ENCODE measurements at places on chromosomes 5 and 9. TPM values are rescaled to one million over a fixed set of nuclear protein-coding genes. Genes with fewer than 3 reads are reported as not detected.

TAF11L5 gene
- total RNA-seq: not detected

PRR16 gene
- not detected for total RNA-seq

DNA sequence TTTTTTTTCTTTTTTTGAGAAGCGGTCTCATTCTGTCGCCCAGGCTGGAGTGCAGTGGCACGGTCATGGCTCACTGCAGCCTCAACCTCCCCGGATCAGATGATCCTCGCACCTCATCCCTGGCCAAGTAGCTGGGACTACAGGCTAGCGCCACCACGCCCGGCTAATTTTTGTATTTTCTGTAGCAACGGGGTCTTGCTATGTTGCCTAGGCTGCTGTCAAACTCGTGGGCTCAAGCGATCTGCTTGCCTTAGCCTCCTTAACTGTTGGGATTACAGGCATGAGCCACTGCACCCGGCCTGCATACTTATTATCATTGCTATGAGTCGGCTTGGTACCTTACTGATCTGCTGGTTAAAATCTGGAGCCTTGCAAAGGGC lies 790 bp upstream of the IARS1 start:
- DNase-seq: no peak

SAPCD2 gene
- 0.96 TPM for total RNA-seq

DNA sequence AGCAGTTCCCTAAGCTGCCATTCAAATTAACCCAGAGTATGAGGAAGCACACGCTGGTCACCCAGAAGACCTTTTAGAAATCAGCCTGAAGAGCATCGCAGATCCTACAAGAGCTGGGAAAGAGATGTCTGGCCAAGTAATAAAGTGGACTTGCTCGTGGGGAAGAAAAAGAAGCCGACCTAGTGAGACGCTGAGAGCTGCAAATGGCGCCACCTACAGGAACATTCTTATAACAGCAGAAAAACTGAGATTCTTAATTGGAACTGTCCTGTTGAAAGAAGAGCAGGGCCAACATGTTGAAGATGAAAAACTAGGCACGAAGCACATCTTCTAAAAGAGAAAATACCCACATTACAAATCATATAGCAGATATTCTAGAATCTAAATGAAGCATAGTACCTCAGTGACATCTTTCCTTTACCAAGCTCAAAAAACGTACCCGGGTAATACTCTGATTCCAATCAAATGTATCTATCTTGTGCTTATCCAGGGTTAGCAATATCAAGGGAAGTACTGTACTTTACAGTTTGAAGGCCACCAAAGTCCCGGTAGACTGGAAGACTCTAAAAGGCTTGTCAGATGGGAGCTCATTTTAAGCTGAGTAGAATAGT lies 3.9 kb upstream of the GNAQ start:
- DNase-seq: peak; percentile 60

- no peak for DNase-seq
Observed at GRCh38 chr5:142754031-142754430, 16.1 kb upstream of the ARHGAP26 start.

GRCh38 chr5:130066644-130067043 lies 162.4 kb downstream of the CHSY3 start:
- no peak for DNase-seq

- no peak for DNase-seq
Observed at GRCh38 chr9:76985581-76985980, 33.9 kb upstream of the FOXB2 start.

DNA sequence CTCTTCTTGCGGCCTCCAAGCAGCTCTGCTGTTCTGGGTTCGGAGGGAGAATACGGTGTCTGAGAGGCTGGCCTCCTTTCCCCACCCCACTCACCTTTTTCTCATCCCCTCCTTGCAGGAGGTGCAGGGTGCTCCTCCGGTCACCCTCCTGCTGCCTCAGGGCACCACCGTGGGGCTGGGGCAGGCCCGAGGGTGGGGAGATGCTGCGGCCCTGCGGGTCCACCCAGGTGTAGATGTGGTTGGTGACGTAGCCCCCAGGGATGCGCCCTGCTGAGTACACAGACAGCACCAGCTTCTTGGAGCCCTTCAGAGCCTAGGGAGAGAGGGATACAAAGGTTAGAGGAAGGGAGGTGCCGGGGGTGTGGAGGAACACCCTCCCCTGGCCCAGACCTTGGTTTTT lies 26.8 kb downstream of the WHRN start:
- DNase-seq: no peak

KLHL3 gene
- total RNA-seq: 15.1 TPM

GRCh38 chr5:135269199-135269598 lies 129.8 kb downstream of the MACROH2A1 start:
- no peak for DNase-seq

DNA sequence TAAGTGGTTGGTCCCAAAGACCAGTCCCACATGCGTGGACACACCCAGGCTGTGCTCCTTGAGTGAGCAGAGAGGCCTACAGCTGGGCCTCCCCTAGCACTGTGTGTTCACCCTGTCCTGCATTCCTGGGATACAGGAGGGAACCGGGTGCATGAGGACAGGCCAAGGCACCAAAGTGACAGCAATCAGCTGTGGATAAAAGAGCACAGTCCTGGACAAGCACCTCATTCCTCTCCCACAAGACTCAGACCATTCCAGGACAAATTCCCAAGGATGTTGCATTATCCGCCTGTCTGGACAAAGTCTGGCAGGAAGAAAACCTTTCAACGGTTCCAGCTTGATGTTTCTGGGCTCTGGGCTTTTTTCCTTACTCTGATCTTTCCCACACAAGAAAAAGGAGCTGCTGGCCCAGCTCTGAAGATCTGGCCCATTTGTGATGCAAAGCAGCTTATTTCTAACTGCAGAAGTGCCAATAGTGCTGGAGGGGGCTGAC lies 273.2 kb downstream of the ENC1 start:
- no peak for DNase-seq

GRCh38 chr5:68449380-68449779 lies 233.8 kb downstream of the PIK3R1 start:
- no peak for DNase-seq

GRCh38 chr9:27880156-27880555 lies 306.9 kb upstream of the C9orf72 start:
- DNase-seq: no peak
